ENCODE measurements at places on chromosomes 7 and 10.

DNA sequence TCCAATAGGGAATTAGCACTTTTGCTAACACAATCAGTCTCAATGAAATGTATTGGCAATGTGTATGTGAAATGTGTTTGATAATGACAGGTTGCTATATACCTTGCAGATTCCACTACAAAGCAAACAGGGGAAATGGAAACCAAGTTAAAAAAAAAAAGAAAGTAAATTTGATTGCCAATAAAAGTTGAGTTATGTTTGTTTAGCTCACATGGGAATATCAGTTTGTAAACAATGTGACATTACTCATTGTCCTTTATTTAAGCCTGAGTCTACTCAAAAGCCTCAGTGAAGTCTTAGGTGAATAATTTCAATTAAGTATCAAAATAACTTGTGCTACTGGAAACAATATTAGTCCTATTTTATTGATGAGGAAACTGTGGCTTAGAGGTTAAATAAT lies 285.2 kb downstream of the CACNA2D1 start:
- no peak for DNase-seq

GRCh38 chr7:92723943-92724342 lies 112.4 kb downstream of the CDK6 start:
- no peak for DNase-seq

- no peak for DNase-seq
Observed at GRCh38 chr7:29977886-29978651, 11.5 kb downstream of the SCRN1 start.

DNA sequence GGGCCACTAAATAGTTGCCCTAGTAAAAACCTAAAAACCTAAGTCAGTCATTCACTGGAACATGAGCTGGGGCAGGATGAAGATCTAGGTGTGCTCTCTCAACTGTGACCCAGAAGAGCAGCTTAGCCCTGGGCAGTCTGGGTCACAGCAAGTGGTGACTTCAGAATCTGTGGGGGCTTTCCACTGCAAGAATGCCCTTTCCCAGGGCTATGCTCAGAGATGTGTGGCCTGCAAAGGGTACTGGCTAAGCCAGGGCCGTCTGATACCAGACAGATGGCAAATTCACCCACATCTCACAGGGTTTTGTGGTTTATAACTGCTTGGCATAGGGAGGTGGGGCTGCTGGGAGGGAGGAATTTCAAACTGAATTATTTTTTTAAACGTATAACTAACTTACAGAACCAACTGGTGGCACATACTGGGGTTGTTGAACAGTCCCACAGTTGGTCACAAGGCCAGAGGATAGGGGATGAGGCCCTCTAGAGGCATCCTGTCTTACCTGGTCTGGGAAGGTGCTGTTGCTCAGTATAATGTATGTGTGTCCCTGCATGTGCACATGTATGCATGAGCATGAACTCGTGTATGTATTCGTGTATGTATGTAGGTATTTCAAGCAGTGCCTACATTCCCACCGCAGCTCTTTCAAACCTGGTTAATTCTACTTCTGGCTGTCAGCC lies 63.2 kb downstream of the PRPF18 start:
- no peak for DNase-seq

DNA sequence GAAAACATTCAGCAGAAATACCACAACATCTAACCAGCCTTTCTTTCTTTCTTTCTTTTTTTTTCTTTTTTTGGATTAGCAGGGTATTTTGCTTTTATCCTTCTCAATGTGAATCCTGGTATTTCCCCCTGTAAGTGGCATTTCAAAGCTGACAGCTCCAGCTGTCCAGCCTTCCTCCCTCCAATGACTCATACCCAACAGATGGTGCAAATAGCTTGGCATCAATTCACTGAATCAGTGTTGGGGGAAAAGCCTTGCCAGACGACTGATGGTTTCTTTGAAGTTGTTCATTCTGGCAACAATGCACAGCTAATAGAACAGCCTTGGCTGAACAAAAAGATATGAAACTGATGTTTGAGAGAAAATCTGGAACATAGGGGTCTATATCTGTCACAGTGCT lies 316.8 kb upstream of the STEAP1 start:
- no peak for DNase-seq

DNA sequence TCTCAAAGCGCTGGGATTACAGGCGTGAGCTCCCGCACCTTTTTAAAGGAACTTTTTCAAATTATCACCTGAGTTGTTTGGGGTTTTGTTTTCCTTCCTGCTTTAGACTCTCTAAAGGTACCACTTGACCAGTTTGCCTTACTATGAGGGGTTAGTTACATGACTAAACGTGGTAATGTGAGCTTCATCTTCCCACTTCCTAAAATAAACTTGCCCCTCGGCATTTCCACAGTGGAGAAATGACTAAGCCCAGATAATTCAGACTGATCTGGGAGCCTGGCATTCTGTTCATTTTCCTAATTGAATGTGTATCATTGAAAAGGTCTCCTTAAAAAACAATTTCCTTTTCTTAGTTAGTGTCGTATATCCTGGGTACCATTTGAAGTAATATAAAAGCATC lies 163.4 kb downstream of the PLXDC2 start:
- no peak for DNase-seq

- no peak for DNase-seq
Observed at GRCh38 chr7:2437537-2438148, 34.2 kb downstream of the CHST12 start.

GRCh38 chr7:119196183-119196582 lies 971.7 kb downstream of the ANKRD7 start:
- no peak for DNase-seq

GRCh38 chr7:77529279-77529678 lies 7.8 kb upstream of the PTPN12 start:
- no peak for DNase-seq

DNA sequence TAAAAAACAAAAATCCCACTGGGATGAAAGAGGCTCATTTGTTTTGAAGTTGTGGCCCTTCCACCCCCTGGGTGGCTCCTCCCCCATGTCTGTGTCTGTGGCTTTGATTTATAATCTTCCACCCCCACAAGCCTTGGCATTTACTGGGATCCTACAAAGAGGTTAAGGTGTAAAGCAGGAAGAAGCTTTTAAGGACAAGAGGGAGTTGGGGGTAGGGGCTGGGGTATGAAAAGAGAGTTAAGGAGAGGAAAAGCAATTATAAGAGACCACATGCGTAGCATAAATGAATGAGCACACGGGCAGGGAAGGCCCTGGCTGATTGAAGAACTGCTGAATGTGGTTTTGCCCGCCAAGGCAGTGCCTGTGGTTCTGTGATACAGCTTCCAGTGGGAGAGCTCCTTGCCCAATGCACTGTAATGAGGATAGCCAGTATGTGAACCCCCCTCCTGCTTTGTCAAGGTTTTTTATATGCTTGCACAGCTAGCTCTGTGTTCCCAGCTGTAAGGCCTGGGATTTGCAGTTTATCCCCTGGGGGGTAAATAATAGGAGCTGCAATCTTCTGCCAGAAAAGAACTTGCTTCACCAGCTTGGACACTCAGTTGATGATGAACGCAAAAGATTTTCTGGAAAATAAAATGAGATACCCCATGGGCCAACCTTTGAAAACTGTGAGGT lies 34.7 kb upstream of the KMT2E start:
- no peak for DNase-seq

Data from left ventricle myocardium inferior (tissue), 1 donor.